ENCODE measurements at places on chromosomes 3 and 15.

GRCh38 chr3:78832785-78833204 is 935.0 kb downstream of the ROBO1 start:
- no peak for DNase-seq

DNA sequence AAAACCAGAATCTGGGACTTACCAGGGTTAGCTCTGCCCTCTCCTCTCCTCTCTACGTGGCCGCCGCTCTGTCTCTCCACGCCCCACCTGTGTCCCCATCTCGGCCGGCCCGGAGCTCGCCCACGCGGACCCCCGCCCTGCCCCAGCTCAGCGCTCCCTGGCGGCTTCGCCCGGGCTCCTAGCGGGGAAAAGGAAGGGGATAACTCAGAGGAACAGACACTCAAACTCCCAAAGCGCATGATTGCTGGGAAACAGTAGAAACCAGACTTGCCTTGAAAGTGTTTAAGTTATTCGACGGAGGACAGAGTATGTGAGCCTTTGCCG is 5.4 kb downstream of the ISL2 start:
- DNase-seq: no peak

GRCh38 chr3:195711813-195712534 is 8.8 kb upstream of the MUC20 start:
- DNase-seq: no peak

- DNase-seq: no peak
Observed at GRCh38 chr3:196835086-196835485, 32.6 kb upstream of the SENP5 start.

DNA sequence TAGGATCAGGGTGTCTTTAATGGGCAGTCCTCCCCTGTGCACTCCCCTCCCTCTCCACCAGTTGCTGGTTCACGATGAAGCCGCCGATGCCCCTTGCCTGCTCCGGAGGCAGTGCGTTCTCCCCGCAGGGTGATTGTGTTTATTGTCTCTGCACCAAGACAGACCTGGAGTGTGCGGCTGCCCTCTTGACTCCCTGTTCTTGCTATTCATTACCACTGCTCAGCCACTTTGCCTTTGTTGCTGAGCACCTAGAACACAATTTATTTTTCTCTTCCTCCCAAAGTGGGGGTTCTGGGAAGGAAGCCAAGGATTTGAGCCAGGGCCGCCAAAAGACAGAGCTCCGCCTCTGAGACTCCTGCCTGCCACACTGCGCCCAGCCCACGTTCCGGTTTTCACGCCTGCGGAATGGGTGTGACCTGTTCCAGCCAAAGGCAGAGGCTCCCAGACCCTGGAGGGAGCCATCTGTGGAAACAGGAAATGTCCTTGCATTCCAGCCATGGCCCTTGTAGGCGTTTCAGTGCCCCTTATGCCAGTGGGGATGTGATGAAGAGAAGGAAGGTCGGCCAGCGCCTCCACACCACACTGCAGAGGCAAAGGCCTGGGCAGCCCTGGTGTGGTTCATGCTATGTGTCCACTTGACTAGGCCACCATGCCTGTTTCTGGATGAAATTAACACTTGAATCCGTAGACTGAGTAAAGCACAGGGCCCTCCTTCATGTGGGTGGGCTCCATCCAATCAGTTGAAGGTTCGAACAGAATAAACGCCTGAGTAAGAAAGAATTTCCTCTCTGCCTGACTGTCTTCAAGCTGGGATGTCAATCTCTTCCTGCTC is 85.8 kb downstream of the HMG20A start:
- DNase-seq: no peak

- no peak for DNase-seq
Observed at GRCh38 chr15:89333959-89334509, 590 bp downstream of the POLG start.

- DNase-seq: no peak
Observed at GRCh38 chr3:140508550-140508949, 169.3 kb upstream of the TRIM42 start.

DNA sequence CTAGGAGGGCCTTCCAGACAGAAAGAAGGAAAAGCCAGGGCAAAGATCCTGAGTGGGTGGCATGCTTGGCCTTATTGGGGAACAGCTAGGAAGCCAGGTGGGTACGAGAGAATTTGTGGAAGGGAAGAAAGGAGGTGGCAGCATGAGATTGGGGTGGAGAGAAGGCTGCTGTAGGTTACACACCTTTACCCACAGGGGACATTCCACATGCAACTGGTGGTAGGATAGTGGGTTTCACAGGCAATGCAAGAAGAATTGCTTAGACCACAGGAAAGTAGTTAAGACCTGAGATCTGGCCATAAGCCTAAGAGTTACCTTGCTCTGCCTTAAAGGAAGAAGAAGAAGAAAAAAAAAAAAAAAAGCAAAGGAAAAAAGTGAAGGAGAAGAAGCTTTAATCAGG is 19.8 kb downstream of the ANP32A start:
- DNase-seq: no peak

- DNase-seq: no peak
Observed at GRCh38 chr3:66904336-66904735, 93.8 kb upstream of the KBTBD8 start.

GRCh38 chr3:69869643-69870042 is 129.9 kb upstream of the SAMMSON start:
- DNase-seq: no peak

- no peak for DNase-seq
Observed at GRCh38 chr3:11570789-11571495, 72.8 kb downstream of the VGLL4 start.

DNA sequence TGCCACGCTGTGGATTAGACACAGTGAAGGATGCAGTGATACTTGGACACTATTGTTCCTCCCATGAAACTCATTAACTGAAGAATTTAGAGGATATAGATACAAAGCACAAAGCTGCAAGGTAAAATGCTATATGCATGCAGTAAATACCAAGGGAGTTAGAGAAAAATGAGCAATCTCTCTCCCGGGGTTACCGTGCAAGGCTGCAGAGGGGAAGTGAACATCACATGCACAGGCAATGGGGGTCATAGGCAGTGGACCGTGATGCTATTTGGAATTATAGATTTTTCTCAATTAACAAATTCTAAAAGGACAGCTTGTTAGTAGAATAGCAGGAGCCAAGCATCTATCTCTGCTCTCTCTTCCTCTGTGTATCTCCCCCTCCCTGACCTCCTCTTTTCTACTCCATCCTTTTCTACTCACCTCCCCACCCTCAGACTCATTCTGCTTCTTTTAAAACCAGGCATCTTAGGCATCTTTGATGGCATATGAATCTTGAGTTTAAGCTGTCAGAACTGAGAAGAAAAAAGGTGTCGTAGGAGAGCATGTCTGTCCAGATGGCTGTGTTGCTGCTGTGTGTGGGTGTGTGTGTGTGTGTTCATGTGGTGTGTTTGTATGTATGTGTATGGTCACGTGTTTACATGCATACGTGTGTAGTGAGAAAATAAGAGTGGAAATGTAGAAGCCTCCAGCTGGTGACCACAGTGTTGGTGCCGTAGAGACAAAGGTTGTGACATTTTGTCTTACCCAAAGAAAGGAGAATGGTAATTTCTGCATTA is 339.0 kb downstream of the EPHB1 start:
- no peak for DNase-seq

DNA sequence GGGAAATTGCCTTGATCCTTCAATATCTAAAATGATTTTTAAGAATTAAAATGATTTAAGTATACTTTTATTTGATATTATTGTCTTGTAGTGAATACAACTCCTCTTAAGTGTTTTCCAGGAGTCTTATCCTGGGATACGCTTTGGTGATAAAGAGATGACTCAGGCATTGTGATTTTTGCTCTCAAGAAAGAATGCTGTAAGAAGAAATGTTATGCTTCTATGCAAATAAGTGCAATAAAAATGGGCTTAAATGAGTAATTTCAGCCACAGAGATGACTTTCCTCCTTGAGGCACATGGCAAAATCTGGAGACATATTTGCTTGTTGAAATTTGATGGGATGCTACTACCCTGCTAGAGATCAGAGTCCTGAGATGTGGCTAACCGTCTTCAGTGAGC is 358.6 kb upstream of the BCHE start:
- DNase-seq: no peak

- no peak for DNase-seq
Observed at GRCh38 chr15:44468709-44469385, 41.4 kb downstream of the CTDSPL2 start.

DNA sequence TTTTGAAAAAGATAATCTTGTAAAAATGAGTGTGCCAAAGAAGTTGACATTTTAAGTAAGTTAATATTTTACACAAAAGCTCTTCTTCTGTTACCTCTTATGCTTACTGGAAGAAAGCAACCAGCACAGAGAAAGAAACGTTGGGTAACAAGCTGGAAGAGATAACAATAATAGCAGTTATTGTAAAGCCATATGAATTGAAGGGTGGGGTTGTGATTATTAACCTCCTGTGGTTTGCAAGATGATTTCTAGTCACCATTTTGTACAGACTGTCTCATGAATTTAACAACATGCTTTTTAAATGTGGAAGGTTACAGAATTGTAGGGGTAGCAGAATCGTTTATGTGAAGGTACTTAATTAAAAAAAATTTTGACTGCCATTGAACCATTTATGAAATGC is 9.2 kb downstream of the RAP2B start:
- no peak for DNase-seq

GRCh38 chr3:198079771-198080520 is 119.9 kb downstream of the LMLN start:
- DNase-seq: peak; percentile 24

GRCh38 chr15:38992930-38993329 is 428.3 kb upstream of the RASGRP1 start:
- no peak for DNase-seq

DNA sequence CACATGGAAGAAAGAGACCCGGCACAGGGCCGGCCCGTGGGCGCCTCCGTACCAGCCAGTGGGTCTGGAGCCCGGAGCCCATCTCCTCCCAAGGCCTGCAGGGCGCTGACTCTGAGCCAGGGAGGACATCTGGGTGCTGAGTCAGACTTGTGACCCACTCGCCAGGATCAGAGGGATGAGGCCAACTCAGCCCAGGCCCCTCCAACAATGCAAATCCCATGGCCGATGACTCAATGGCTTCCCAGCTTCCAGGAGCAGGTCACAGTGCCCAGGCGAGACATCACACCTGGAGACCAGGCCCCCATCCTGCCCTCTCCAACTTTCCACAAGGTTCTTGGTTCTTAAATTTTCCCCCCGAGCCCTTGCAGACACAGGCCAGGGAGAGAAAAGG is 95.1 kb downstream of the LRIG1 start:
- no peak for DNase-seq

DNA sequence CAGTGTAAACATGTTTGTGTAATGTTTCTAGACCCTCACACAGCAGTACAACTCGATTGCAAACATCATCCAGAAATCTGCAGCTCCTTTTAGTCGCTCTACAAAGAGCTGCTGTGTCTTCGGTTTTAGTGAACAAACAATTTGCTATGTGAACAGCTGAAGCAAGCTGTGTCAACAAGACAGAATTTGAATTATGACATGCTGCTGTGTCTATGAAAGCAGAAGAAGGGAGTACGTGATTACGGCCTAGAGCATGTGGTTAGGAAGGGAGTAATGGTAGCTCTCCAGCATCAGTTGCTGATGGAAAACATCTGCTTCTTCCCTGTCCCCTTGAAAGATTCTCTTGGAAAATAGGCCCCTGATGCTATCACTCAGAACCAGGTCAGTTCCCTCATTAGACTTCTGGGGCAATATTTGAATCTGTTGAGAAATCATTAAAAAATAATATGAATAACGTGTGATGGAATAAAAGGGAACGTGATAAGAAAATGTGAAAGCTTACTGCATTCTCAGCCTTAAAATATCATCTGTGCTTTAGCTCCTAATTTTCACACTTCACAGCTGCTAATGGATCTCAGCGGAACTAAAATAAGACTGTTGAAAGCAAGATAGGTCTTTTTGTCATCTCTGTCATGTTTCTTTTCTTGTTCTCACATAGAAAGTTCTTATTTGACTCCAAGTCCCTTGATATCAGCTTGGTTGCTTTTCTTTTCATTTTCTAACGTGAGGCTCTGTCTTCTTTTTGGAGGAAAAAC is 891.5 kb downstream of the ROBO2 start:
- DNase-seq: no peak

GRCh38 chr3:56845505-56845904 is 43.8 kb upstream of the ARHGEF3 start:
- no peak for DNase-seq

- no peak for DNase-seq
Observed at GRCh38 chr3:54955941-54956340, 28.1 kb upstream of the LRTM1 start.

DNA sequence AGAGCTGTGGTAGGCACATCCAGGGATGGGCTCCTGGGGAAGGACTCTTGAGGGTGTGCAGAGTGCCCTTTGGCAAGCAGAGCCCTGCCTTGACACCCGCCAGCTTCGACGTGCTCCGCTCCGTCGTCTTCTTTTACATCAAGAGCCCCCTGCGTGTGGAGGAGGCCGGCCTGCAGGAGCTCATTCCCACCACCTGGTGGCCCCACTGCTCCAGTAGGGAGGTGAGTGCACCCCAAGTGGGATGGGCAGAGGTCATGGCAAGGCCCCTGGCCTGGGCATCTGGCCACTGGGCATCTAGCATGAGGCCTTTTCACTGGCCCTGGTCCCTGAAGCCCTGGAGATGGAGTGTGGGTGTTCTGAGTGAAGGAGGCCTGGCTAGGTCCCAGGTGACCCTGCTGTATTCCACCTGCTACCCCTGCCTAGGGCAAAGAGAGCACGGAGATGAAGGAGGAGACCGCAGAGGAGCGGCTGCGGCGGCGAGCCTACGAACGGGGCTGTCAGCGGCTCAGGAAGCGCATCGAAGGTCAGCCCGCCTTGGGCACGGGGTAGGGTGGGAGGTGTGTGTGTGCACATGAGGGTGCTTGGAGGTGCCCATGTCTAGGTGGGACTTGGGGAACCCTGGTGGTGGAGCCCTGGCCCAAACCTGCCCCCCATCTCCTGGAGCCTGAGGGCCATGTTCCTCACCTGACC is 12.2 kb downstream of the RNF123 start:
- no peak for DNase-seq

DNA sequence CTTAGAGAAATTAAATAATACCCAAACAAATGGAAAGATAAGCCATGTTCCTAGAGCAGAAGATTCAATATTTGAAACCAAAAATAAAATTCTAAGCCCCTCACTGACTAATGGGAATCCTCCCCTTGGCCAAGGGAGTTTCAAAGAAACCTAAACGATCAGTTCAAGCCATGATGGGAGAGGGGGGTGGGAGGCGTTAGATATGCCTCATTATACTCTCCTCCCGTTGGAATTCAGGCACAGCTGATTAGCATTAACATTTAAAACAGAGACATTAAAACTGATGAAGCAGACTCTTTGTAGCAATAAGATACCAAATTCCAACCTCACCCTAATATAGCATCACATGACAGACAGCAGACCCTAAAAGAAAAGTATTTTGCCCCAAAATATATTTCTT is 32.9 kb downstream of the OCA2 start:
- no peak for DNase-seq
